ENCODE measurements at places on chromosomes 13 and 19.

DNA sequence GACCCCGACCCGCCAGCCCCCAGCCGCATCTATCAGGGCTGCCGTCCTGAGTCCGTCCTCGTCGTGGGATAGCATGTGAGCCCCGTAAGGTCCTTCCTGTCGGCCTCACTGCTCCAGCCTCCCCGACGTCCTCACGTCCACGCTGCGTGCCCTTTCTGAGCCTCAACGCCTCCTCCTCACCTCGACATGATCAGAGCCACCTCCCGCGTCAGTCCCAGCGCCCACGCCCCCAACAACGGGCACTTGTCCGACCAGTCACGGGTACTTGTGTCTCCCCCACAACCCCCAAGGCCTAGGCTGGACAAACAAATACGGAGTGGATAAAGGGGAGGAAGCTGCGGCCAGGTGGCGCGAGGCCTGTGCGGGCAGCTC lies 665 bp downstream of the ZNF497 start:
- peak; percentile 55 for DNase-seq

- no peak for DNase-seq
Measured at GRCh38 chr13:70171151-70171550, 62.9 kb upstream of the KLHL1 start.

DNA sequence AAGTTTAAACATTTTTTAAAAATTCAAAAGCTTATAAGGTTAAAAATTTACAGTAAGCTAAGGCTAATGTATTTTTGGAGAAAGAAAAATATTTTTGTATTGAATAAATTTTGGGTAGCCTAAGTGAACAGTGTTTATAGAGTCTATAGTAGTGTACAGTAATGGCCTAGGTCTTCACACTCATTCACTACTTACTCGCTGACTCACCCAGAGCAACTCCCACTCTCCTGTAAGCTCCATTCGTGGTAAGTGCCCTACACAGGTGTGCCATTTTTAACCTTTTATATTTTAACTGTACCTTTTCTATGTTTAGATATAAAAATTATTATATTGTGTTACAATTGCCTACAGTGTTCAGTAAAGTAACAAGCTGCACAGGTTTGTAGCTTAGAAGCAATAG lies 96.6 kb upstream of the FREM2 start:
- no peak for DNase-seq

GRCh38 chr13:72126424-72126823 lies 259.4 kb upstream of the DACH1 start:
- DNase-seq: no peak

GRCh38 chr13:40311356-40312101 lies 354.9 kb downstream of the FOXO1 start:
- no peak for DNase-seq

GRCh38 chr13:112343591-112343990 lies 32.6 kb upstream of the SPACA7 start:
- DNase-seq: no peak

DNA sequence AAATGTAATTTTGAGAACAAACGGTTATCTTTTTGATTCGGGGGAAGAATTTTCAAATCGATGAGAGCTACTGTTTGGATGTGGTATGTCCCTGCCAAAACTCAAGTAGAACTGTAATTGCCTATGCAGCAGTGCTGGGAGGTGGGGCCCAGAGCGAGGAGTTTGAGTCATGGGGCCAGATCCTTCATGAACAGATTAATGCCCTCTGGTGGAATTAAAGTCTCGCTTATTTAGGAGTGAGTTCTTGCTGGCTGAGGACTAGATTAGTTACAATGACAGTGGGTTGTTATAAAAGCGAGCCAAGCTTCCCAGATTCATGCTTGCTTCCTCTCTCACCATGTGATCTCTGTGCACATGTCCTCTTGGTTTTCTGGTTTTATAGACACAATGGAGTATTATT lies 11.8 kb upstream of the PRR20A start:
- DNase-seq: no peak

GRCh38 chr19:48274173-48274572 lies 4.3 kb downstream of the ZNF114 start:
- no peak for DNase-seq

DNA sequence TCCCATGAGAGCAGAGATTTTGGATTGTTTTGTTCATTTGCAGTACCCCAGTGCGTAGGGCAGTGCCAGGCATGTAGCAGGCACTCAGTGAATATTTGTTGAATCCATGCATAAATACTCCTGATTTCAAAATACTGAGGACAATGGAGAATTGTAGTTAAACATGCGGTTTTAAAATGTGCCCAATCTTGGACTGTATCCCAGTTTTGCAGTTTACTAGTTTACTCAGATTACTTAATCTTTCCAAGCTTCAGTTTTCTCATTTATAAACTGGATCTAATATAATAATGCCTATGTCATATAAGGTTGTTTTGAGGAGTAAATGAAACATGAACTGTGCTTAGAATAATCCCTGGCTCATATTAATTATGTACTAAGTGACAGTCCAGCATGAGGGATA lies 39.0 kb downstream of the RCBTB2 start:
- DNase-seq: no peak

- DNase-seq: no peak
Measured at GRCh38 chr19:31132753-31133110, 216.5 kb downstream of the TSHZ3 start.

DNA sequence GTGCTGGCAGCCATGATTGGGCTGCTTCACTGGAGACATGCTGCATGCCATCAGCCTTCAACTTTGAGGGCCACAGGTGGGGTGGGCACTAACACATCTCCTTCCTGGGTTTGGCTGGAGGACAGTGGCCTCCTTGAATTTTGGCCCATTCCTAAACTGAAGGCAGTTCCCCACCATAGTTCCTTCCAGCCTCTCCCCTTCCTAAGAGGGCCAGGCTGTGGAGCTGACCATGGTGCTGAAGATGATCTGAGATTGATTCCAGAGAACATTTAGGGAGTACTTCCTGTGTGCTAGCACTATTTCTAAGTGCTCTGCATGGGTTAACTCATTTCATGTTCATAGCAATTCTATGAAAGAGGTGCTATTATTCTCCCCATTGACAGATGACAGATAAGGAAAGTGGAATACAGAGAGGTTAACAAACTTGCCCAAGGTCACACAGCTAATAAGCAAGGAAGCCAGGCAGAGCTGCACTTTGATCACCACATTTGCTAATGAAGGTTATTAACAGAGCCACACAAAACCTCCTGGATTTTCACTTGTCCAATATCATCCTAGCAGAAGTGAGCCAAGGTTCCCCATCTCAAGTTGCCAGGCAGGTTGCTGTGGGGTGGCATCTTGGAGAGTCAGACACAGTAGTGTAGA lies 175.3 kb downstream of the ZIC5 start:
- DNase-seq: peak; percentile 7

GRCh38 chr13:23722726-23723453 lies 152.7 kb downstream of the TNFRSF19 start:
- DNase-seq: no peak

DNA sequence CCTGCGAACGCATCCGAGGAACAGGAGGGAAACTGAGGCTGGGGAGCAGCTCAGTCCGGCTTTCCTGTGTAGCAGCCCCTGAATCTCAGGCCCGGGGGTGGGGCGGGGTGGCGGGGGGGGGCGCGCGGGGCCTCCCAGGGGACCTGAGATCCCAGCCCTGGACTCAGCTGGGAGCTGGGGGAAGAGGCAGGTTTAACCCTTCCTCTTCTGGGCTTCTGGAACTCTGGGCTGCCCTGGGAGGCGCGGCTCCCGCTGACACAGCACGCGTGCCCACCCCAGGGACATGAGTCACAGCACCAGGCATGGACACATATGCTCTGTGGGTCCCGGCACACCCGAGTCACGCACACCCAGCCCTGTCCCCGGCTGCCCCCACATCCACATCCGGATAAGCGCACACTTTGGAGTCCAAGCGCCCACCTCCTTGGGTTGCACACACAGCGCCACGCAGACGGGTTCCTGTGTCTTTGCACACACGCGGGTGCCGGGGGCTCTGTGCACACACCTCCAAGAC lies 3.5 kb upstream of the CIRBP start:
- DNase-seq: peak; percentile 47

DNA sequence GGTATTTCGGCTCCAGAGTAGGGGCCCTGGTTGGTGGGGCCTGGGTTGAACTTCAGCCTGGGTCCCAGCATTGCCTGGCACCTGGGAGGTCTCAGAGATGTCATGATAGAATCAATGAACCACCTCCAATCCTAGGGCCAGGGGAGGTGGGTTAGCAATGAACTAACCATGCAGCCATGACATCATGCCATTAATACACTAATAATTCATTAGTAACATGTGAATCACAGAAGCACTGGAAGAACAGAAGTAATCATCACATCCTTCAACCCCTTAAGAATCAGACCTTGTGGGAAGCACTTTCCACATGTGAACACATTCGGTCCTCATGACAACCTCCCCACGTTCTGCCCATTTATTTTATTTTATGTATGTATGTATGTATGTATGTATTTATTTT lies 6.9 kb downstream of the NOSIP start:
- no peak for DNase-seq

GRCh38 chr13:42495255-42495654 lies 78.7 kb upstream of the TNFSF11 start:
- no peak for DNase-seq

GRCh38 chr13:46341112-46341711 lies 45.8 kb downstream of the RUBCNL start:
- peak; percentile 47 for DNase-seq

GRCh38 chr13:41827507-41828213 lies 133.2 kb downstream of the VWA8 start:
- no peak for DNase-seq

- no peak for DNase-seq
Measured at GRCh38 chr13:113602291-113602988, 17.9 kb downstream of the TFDP1 start.

DNA sequence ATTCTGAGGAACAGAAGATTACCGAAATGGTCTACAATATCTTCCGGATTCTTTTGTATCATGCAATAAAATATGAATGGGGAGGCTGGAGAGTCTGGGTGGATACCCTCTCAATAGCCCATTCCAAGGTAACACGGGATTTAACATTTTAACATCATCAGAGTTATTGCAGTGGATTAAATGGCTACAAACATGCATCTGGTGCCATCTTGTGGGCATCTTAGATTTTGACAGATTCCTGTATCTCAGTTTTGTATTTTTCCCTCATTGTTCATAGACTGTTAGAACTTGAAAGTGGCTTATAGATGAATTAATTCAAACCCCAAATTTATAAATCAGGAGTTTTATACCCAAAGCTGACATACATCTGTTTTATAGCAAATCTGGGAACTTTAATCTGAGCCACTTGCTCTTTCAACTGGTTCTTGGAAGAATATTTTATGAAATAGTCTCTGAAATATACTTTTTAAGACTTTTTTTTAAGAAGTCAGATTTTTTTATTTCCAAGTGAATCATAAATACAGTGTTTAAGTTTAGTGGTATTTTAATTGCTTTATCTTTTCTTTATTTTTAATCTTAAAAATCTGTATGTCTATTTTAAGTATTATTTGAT lies 215.2 kb downstream of the NBEA start:
- peak; percentile 15 for DNase-seq

Measured in stimulated activated CD4-positive, alpha-beta T cell treated with anti-CD3 and anti-CD28 coated beads, Interleukin-4, amount 100 ng/mL, for 24 hours (primary cell).